ENCODE measurements at places on chromosomes 1 and 21.

DNA sequence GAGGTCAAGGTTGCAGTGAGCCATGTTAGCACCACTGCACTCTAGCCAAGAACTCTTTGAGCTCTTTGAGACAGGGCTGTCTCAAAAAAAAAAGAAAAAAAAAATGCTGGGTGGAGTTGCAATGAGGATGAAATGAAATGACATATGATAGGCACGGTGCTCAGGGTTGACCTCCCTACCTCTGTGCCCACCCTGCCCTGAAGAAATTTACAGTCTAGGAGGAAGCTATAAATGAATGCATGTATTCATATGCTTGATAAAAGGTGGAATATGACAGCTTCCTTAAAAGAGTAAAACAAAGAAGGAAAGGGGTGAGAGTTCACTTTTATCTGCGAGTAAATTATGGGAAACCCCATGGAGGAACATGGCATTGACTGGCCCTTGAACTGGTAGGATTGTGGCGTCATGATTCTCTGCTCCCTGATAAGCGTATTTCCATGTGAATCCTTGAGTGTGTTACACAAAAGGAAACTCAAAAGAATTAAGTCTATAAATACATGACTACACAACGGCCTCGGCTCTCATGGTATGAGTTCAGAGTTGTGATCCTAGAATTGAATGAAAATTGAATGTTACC, 59.0 kb upstream of the RAVER2 start:
- ATAC-seq, result no peak
- no peaks in the 10 kb centered on the region for H3K27me3 ChIP-seq
- no peaks in the 10 kb centered on the region for H3K36me3 ChIP-seq
- H3K4me3 ChIP-seq, result no peak overlapping the region

- peak overlapping the region; percentile 17 for H3K27ac ChIP-seq
- H3K4me1 ChIP-seq, result peaks cover 21% of the 10 kb centered on the region
- ATAC-seq, result peak; percentile 62
- peak overlapping the region; percentile 56 for H3K4me3 ChIP-seq
- peaks cover 64% of the 10 kb centered on the region for H3K27me3 ChIP-seq
- no peaks in the 10 kb centered on the region for H3K36me3 ChIP-seq
These were observed 6.0 kb downstream of the PLEKHG5 start for GRCh38 chr1:6485168-6486101.

- peaks cover 71% of the 10 kb centered on the region for H3K27me3 ChIP-seq
- no peak overlapping the region for H3K27ac ChIP-seq
- peaks cover 21% of the 10 kb centered on the region for H3K4me1 ChIP-seq
- H3K4me3 ChIP-seq, result peak overlapping the region; percentile 57
- no peaks in the 10 kb centered on the region for H3K36me3 ChIP-seq
- no peak for ATAC-seq
These were observed 5.8 kb upstream of the SLC44A5 start for GRCh38 chr1:75616436-75617433.

DNA sequence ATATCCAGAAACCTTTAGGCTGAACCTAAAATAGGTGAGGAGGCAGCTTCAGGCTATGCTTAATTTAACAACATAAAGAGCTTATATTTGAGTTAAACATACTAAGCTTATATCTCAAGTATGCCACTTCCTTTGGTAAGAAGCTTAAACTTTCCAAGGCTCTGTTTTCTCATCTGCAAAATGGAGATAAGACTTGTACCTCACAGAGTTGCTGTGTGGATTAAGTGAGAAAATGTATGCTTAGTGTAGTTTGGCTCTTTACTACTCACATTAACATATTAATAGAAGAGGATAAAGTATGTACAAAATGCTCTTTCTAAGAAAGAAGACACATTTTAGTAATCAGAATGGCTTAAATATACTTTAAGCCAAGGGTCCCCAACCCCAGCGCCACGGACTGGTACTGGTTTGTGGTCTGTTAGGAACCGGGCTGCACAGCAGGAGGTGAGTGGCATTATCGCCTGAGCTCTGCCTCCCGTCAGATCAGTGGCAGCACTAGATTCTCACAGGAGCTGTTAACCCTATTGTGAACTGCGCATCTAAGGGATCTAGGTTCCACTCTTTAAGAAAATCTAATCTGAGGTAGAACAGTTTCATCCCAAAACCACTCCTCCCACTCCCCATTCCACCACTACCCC, 77.2 kb downstream of the HS2ST1 start:
- peaks cover 5% of the 10 kb centered on the region for H3K36me3 ChIP-seq
- H3K27me3 ChIP-seq, result no peaks in the 10 kb centered on the region
- H3K4me3 ChIP-seq, result no peak overlapping the region
- no peak for ATAC-seq
- H3K4me1 ChIP-seq, result peaks cover 7% of the 10 kb centered on the region

- no peaks in the 10 kb centered on the region for H3K36me3 ChIP-seq
- no peaks in the 10 kb centered on the region for H3K27me3 ChIP-seq
- no peak overlapping the region for H3K4me3 ChIP-seq
- no peak overlapping the region for H3K27ac ChIP-seq
- H3K4me1 ChIP-seq, result no peaks in the 10 kb centered on the region
These were observed 30.6 kb upstream of the INSL5 start for GRCh38 chr1:66831529-66832239.

GRCh38 chr1:5751163-5751540, 241.1 kb downstream of the NPHP4 start:
- no peak overlapping the region for H3K4me3 ChIP-seq
- no peak overlapping the region for H3K27ac ChIP-seq
- no peaks in the 10 kb centered on the region for H3K36me3 ChIP-seq

All from stimulated activated memory B cell treated with anti-CD40 and anti-IgM and Interleukin-4, amounts not matched to agents 10 μg/mL and 1 μg/mL and 100 μg/mL, for 72 hours (primary cell).